Heart right ventricle (tissue), 16 donors: ENCODE measurements at places on chromosomes 1 and 21. TPM values are rescaled to one million over a fixed set of nuclear protein-coding genes. Genes with fewer than 3 reads are reported as not detected.
A peak's percentile ranks its signal among the peaks of the same experiment; 100 is the strongest.

Gene CD53
- total RNA-seq = 2.7 TPM

Gene CNKSR1
- 1.6 TPM for total RNA-seq

Gene FMN2
- not detected for total RNA-seq

Gene LINGO4
- total RNA-seq = 2.7 TPM

Gene MIER1
- 19.1 TPM for total RNA-seq

Gene OVAAL
- 2.1 TPM for total RNA-seq

Gene LIN28A
- total RNA-seq = not detected

Gene SPRR2G
- total RNA-seq = not detected

Gene INSRR
- total RNA-seq = 0.13 TPM

Gene PLEKHG5
- 18.0 TPM for total RNA-seq

Gene LCE2B
- not detected for total RNA-seq

Gene LHX8
- not detected for total RNA-seq

Gene JAM2
- total RNA-seq = 39.9 TPM

Gene KLHL12
- 26.7 TPM for total RNA-seq

Gene SNRPE
- total RNA-seq = 49.7 TPM

Gene MFAP2
- 3.5 TPM for total RNA-seq

Gene RAB42
- total RNA-seq = 2.1 TPM

Gene PKP1
- total RNA-seq = 0.06 TPM

Gene HFM1
- 4.3 TPM for total RNA-seq

DNA sequence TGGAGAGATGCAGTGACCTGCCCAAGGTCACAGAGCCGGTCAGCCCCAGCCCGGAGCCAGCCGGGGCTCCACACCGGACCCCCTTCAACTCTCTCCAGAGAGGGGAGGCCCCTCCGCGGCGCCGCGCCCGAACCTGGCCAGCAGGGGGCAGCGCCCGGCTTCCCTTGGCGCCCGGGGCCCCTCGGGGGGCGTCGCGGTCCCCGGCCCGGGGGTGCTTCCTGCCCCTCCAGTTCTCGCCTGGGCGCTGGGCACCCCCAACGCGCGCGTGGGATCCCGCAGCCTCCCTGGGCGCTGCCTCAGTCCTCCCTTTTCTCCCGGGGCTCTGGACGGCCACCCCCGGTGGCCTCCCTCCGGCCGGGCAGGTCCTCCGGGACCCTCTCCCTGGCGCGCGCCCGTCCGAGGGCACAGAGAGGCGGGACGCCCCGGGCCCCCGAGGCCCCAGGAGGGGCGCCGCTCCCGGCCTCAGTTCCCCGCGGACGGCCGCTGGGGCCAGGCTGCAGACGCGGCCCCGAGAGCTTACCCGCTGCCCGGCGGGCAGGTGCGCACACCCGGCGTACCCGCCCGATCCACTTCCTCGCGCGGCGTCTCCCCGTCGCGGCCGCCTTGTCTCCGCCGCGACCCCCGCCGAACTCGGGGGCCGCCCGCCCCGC, 406 bp downstream of the HTR1D start:
- DNase-seq = no peak

GRCh38 chr1:3313576-3313950, 140.9 kb upstream of the ARHGEF16 start:
- peak; percentile 90 for DNase-seq

DNA sequence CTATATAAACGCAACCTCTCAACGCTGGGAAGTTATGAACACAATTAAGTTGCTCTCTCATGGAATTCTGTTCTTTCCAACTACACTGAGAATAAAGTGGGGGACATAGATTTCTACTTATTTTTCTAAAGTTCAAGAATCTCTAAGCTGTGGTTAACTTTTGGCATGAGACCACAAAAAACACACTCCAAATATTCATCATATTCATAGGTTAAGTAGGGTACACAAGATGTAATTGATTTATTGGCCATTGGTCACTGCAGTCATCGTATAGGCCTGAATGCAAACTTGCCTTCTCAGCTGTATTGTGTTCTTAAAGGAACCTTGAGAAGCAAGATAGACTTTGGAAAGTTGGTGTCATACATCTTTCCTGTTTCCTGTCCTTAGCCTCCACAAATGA, 40.3 kb downstream of the PRRX1 start:
- no peak for DNase-seq

DNA sequence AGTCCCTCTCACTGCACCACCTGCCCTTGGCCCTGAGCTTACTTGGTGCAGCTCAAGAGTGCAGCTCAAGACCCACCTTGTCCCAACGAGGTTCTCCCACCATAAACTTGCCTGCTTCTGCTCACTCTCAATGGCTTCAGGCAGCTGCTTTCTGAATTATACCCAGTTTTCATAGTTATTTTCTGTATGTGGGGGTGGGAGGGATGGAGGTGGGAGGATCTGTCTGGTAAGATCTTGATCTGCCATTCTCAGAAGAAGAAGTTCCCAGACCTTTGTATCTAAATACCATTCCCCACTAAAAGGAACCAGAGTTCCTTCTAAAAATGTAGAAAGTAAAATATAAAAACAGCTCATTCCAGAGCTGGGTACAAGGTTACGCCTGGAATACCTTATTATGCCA, 111.5 kb downstream of the SIM2 start:
- DNase-seq = no peak

- DNase-seq = no peak
Measured at GRCh38 chr1:96722958-96723357, 1.4 kb downstream of the PTBP2 start.

GRCh38 chr1:160752924-160753323, 13.9 kb downstream of the SLAMF7 start:
- no peak for DNase-seq

DNA sequence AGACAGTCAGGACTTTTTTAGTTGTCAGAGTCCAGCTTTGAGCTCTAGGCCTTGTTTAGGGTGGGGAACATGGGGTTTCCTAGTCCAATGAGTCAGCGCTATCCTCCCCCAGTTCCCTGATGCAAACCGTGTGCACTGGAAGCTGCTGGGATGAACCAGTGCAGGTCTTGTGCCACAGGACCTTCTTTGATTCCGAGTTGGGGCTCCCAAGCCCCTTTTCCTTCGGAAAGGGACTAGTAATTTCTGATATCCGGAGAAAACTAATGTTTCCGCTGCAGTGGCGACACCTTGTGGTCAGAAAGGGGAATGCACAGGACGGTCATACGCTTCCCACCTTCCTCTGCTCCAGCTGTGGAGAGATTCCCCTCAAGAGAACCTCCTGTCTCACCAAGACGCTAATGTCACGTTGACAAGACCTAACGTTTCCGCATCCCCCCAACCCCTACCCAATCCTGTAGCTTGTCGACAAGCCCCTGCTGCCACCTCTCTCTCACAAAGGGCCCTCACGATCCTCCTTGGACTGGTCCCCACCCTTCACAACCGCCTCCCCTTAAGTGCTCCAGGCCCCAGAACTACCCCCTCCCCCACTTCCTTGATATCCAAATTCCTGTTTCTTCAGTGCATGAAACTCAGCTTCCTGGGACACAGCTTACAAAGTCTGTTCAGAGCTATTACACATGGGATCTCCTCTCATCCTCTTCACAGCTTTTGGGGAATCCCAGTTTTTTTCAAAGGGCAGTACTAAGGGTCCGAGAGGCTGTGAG, 30.9 kb downstream of the GPA33 start:
- DNase-seq = peak; percentile 71

DNA sequence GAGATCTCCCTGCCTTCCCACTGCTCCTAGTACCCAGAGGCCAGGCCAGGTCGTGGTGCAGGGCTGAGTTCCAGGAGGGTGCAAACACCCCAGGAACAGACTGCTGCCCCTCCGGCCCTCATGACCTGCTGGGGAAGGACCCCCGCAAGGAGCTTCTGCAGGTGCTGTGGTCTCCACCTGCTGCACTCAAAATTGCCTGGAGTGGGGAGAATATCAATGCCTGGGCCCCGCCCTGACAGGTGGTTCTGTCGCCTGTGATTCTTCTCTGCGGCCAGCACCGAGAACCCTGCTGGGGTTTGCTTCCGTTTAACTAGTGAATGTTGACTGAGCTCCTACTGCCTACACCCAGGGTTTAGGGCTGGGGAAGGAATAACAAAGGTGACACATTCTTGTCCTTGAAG, 2.1 kb upstream of the TFF3 start:
- DNase-seq = no peak

GRCh38 chr1:200666309-200666708, 3.4 kb downstream of the DDX59 start:
- DNase-seq = no peak

- DNase-seq = no peak
Measured at GRCh38 chr1:207079706-207080241, 8.9 kb upstream of the C4BPB start.

GRCh38 chr1:103790172-103790571, 40.5 kb downstream of the AMY1C start:
- no peak for DNase-seq

GRCh38 chr1:71908303-71908702, 374.0 kb downstream of the NEGR1 start:
- no peak for DNase-seq

- DNase-seq = no peak
Measured at GRCh38 chr1:91749788-91750231, 136.1 kb downstream of the TGFBR3 start.

GRCh38 chr1:231106347-231106746, 55.5 kb upstream of the TRIM67 start:
- DNase-seq = no peak

- DNase-seq = no peak
Measured at GRCh38 chr1:89339039-89339438, 24.8 kb upstream of the GBP6 start.

DNA sequence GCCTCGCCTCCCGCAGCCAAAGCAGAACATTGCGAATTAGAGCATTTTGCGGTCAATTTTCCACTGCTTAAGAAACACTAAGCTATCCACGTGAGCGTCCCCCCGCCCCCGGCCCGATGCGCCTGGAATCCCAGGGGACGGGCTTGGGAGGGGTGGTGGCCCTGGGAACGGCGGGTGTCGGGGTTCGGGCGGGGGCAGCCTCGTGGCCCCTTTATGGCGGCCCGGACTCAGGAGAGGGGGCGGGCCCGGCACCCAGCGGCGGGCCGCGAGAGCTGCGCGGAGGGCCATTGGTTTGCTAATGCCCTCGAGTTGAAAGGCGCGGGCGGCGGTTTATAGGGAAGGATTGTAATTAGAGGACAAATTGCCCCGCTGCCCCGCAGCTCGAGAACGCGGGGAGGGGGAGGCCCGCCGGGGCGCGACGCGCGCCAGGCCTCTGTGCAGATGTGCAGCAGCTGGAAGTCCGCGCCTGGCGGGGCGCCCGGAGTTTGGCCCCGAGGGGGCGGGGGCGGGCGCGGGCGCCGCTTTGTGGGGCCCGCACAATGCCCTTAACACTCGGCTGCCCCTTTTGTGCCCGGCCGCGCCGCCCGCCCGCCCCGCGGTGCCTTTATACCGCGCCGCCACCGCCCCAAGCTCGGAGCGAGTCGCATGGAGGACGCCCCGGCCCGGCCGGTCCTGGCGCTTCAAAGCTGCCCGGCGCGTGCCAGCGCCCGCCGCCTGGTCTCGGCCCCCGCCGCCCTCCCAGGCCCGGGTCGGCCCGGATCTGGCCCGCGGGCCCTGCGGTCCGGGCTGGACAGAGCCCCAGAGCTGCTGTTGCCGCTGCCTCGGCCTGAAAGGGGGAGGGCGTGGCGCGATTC, 1.9 kb upstream of the HES3 start:
- DNase-seq = no peak

DNA sequence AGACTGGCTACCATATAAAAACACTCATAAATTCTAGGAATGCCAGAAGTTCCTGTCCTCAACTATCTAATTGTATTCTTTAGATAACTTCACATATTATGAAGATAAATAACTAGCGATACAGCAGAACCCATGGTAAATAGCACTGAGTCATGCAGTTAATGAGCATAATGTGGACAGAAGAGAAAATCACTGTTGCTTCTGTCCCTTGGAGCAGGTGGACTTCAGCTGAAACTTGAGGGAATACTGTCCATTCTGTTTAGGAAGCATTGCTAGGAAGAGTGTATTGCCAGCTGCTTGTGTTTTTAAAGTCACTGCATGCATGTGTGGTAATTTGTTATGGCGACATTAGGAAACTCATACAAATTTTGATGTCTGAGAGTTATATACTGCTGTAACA, 854.4 kb downstream of the LTN1 start:
- no peak for DNase-seq

DNA sequence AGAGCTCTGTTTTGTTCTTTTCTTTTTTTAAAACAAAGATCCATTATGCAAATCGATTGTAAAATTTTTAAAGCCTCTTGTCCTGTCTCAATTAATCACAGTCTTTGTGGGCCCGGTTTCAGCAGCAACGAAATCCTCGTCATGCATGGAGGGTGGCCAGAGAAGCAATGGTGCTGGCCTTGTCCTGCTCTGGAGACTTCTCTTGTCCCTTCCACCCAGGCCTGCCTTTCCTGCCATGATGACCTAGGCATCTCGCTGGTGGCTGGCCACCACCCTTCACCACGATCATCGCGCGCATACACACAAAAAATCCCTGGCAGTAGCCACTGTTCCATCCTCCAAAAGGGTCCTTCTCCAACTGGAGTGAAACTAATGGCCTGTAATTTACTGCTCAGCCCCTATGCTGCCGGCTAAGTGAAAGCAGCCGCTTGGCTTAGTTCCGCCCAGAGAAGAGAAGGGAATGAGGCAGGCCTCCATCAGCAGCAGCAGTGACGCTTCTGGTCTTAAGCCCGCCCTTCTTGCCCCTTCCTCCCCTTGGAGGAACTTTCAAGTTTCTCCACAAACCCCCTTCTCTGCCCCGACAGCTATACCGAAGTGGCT, 309.5 kb downstream of the NPHP4 start:
- DNase-seq = no peak

DNA sequence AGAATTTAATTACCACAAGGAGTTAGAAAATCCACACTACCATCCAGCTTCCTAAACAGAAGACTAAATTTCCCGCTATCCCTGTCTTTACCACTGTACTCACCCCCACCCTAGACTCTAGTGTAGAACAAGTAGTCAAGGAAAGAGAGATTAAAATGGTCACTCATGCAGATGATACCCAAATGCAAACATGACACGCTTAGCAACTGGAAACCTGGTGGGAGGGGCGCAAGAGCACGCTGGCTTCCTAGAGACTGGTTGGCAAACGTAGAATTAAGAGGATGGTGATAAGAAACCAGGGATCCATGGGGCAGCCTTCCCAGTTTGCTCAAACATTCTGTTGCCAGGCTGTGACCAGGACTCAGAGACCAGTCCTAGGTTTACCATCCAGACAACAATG, 9.9 kb upstream of the LDLRAD1 start:
- peak; percentile 53 for DNase-seq

GRCh38 chr1:224696891-224697765, 81.0 kb downstream of the CNIH3 start:
- no peak for DNase-seq

DNA sequence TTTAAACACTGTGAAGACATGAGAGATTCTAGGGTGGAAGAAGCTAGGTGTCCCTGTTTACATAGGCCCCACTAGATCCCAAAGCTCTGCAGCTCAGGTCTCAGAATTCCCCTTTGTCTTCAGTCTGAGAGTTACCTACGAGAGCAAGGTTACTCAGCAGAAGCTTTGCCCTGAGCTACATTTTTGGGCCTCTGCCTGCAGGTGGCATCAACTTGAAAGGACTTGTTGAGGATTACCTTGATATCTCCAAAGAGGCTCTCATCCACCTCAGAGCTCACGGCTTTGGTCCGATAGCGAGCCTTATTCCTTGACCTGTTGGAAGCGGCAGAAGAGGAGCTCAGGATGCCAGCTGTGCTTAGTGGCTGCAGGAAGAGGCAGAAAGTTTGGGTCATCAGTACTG, 7.0 kb downstream of the CFAP45 start:
- no peak for DNase-seq
